ENCODE measurements at places on chromosomes 12 and 14.

DNA sequence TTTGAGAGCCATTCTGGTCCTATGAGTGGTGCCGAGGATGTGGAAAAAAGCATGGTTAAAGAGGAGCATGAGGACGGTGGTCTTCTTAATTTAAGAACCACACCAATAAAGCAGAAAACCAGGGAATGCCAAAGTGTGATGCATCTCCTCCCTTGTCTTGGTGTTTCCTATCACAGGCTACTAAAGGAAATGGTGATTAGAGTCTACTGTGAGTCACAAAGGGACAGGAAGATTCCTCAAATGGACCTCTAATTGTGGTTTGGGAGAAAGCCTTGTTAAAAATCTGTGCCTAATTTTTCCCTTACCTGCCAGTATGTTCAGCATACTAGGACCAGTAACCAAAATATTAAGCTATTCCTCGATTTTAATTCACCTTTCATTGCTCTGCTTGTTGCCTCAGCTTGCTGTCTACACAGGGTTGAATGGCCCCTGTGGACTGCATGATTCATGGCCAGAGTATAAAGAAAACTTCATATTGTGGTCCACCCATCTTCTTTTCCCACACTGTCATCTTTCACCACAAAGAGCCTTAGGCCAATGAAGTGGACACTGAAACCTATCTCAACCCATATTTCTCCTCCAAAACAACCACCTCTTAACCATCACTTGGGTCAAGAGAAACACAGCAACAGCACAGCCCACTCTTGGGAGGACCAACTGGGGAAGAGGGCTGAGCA is 38.8 kb downstream of the DIO2 start:
- DNase-seq: no peak

- DNase-seq: no peak
Observed at GRCh38 chr14:104075530-104076151, 9.9 kb upstream of the ASPG start.

- DNase-seq: no peak
Observed at GRCh38 chr12:108667349-108667748, 33.7 kb upstream of the SELPLG start.

- peak; percentile 74 for DNase-seq
Observed at GRCh38 chr14:105491366-105491973, 424 bp downstream of the TEDC1 start.

GRCh38 chr12:13252616-13253015 is 56.1 kb downstream of the EMP1 start:
- DNase-seq: no peak

GRCh38 chr14:75979071-75979571 is 2.7 kb downstream of the TGFB3 start:
- DNase-seq: peak; percentile 7

- DNase-seq: no peak
Observed at GRCh38 chr14:77973246-77973645, 173.3 kb downstream of the ADCK1 start.

GRCh38 chr14:60348211-60348610 is 99.2 kb downstream of the PPM1A start:
- no peak for DNase-seq

- no peak for DNase-seq
Observed at GRCh38 chr12:27095346-27095745, 13.0 kb upstream of the C12orf71 start.

DNA sequence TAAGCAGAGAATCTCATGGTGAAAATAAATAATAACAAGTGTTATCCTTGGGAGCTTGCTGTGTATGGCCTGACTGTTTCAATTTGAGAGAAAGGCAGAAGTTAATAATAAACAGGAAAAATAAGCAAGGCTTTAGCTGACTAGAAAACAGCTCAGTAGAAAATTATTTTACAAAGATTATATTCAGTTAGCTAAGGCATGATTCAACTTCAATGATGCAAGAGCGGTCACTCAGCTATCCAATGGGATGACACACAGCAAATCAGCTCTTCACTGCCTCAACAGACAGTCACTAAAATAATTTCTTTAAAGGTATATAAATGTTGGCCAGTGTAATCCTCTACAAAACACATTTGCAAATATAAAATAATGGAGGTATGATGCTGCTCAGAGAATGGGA is 18.6 kb downstream of the GSTZ1 start:
- DNase-seq: no peak

DNA sequence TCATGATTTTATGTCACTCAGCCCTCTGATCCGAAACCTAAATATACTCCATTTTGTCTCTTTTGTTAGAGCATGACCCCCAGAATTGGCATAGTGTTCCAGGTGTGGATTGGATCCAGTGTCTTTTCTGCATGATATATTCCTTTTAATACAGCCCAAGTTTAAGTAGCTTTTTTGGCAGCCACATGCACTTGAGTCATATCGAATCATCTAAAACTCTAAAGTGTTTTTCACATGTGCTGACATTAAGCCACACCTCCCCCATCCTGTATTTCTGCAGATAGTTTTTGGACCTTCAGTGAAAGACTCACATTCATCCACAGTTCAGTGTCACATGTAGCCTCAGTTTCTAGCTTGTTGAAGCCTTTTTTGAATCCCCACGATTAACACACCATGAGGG is 30.6 kb downstream of the BORCS5 start:
- DNase-seq: no peak

DNA sequence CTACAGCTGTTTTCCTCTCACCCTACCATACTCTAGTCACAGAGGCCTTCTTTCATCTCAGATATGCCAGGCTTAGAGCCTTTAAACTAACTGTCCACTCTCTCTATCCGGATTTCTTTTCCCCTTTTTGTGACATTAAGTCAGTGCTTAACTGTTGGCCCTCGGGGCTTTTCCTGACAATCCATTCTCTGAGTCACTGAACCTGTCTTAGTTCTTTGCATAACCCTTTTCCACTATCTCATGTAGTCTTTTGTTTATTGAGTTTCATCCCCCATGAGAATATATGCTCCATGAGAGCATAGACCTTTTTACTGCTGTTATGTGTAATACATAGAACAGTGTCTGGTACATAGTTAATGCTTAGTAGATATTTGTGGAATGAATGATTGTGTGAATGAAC is 68.7 kb downstream of the PLEKHA5 start:
- no peak for DNase-seq

DNA sequence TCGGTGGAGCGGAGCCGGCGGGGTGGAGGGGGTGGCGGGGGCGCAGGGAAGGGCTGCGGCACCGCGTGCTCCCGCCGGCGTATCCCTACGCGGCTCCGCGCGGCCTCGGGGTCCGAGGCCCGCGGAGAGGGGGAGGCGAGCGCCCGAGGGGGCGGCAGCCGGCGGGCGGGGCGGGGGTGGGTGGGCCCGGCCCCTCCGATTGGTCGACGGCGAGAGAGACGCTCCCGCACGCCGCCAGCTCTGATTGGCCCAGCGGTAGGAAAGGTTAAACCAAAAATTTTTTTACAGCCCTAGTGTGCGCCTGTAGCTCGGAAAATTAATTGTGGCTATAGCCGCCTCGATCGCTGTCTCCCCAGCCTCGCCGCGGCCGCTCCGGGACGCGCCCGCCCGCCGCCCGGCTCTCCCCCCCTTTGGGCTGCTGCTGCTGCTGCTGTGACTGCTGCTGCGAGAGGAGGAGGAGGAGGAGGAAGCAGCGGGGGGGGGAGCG is at the start of gene FOXG1:
FOXG1 (plus strand) TSS at position 319 of the 487 bp plus-strand sequence. CDS start 493 bp downstream, outside the sequence.
- DNase-seq: no peak

GRCh38 chr14:71586131-71586897 is 345.9 kb upstream of the RGS6 start:
- no peak for DNase-seq

GRCh38 chr12:47725091-47725772 is at the start of gene ENDOU:
Gene ENDOU, minus strand, starts transcription at chr12:47725490. Its CDS starts 77 bp downstream, at chr12:47725413.
- DNase-seq: no peak

DNA sequence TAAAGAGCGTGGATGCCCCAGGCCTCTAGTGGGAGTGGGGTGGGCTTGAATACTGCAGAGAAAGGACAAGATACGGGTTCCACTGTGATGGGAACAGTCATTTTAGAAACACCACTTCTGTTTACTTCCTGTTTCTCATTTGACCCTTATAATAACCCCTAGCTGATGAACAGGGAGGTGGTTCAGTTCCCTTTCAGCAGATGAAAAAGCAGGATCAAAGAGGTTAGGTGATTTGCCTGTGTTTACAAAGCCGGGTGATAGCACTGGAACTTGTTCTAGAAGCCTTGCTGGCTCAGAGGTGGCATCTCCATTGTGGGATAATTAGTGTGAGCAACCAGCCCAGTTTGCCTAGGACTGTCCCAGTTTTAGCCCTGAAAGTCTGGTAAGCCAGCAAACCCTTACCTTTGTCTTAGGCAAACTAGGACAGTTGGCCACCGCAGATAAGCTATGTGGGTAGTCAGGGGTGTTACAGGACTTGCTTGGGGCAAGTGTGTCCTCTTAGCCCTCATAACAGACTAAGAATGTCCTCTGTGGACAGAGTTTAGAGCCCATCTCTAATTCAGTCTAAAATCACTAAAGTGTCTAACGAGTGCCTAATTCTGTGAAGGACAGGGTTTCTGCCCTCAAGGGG is 7.5 kb upstream of the LRP1-AS start:
- DNase-seq: no peak

DNA sequence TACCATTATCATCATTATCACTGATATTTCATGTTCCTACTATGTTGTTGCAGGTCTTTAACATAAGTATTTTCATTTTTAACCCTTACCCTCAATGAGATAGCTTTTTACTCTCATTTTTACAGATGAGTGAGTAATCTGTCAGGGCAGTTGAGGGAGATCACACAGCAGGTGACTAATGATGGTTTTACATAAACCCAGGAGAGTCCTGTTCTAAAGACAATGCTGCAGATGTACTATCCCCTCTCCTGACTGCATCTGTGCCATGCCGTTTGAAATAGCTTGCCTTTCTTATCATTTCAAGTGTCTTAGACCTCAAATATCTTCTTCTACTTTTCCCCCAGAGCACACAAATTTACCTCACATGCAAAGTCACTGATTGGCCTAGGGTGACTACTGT is 1552.1 kb upstream of the SEL1L start:
- no peak for DNase-seq

Measured in activated naive CD4-positive, alpha-beta T cell (primary cell).